NCI-H1694 treated with DMSO at 0.1 percent for 48 hours (cell line): ENCODE measurements at places on chromosomes 12 and 14.
A peak's percentile ranks its signal among the peaks of the same experiment; 100 is the strongest.

GRCh38 chr14:98085751-98086150 lies 1186.2 kb downstream of the BCL11B start:
- no peak for DNase-seq

GRCh38 chr14:104710071-104710735 lies 13.8 kb upstream of the ADSS1 start:
- DNase-seq = no peak

DNA sequence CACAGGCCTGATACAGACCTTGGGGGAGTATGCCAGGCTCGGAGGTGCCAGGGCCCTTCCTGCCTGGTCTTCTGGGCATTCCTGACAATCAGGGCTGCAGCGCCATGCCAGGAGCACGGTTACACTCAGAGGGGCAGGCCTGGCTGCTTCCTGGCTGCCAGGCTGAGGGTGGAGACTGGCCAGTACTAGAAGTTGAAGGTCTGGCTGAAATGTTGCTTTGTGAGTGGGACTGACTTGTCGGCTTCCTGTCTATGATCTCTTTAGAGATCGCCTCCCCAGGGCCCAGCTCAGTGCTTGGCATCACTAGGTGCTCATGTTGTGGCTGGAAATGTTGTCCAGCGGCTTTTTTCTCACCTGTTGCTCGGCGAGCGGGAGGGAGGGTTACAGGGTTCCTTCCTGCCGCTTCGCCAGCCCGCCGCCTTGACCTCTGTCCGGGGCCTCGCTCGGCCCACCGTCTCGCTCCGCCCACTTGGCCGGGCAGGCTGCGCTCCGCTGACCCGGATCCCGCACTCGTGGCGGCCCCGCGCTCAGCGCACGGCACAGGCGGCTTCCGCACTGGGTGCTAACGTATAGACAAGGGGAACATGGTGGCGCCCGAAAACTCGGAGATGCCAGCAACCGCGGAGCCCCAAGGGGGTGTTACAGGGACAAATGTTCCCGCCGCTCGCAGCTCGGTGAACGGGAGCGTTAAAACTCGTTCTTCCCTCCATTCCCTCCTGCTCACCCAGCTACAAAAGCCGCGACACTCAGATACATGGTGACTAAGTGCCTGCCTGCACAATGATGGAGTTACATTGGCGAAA lies 32.6 kb downstream of the PAPLN start:
- no peak for DNase-seq

GRCh38 chr12:25903603-25904245 lies 54.8 kb upstream of the RASSF8 start:
- DNase-seq = no peak

DNA sequence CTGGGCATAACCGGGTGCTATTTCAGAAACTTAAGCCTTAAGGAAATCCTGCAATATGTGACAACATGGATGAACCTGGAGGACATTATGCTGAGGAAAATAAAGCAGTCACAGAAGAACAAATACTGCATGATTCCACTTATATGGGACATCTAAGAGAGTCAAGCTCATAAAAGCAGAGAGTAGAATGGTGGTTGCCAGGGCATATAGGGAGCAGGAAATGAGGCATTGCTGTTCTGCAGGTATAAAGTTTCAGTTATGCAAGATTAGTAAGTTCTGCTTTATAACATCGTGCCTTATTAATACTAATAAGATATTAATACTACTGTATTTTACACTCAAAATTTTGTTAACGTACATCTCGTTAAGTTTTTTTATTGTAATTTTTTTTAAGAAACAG lies 124.2 kb upstream of the ATF1 start:
- DNase-seq = no peak

- DNase-seq = peak; percentile 70
Observed at GRCh38 chr12:102769323-102769916, 147.6 kb downstream of the PAH start.

- DNase-seq = no peak
Observed at GRCh38 chr12:115710104-115710564, 567.4 kb downstream of the MED13L start.

DNA sequence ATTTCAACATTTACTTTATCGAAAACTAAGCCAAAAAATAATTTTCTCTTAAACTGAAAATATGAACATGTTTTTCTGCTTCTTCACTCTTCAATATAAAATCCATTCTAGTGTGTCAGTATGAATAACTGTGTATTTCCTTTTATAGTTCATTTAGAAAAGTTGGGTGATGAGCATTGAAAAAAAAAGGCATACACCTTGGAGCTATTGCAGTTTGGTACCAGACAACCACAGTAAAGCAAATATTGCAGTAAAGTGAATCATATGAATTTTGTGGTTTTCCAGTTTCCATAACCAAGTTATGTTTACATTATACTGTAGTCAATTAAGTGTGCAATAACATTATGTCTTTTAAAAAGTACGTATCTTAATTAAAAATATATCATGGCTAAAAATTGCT lies 195.0 kb upstream of the FOXG1 start:
- no peak for DNase-seq

DNA sequence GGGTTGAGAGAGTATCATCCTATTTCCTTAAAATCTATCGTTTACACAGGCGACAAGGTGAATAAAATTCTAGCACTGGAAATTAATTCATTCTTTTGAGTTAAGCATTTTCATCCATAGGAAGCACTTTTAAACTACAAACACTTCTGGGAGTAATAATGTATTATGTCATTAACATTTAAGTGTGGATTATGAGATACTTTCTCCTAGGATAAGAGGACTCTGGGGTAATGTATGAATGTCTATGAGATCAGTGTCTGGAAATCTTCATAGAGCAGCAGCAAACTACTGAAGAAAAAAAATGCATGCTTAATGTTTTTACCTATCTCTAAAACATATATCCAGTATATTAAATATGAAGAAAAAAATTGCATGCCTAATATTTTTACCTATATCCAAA lies 86.9 kb downstream of the EPS8 start:
- DNase-seq = no peak

GRCh38 chr12:107607464-107608392 lies 77.9 kb upstream of the PWP1 start:
- DNase-seq = peak; percentile 39

DNA sequence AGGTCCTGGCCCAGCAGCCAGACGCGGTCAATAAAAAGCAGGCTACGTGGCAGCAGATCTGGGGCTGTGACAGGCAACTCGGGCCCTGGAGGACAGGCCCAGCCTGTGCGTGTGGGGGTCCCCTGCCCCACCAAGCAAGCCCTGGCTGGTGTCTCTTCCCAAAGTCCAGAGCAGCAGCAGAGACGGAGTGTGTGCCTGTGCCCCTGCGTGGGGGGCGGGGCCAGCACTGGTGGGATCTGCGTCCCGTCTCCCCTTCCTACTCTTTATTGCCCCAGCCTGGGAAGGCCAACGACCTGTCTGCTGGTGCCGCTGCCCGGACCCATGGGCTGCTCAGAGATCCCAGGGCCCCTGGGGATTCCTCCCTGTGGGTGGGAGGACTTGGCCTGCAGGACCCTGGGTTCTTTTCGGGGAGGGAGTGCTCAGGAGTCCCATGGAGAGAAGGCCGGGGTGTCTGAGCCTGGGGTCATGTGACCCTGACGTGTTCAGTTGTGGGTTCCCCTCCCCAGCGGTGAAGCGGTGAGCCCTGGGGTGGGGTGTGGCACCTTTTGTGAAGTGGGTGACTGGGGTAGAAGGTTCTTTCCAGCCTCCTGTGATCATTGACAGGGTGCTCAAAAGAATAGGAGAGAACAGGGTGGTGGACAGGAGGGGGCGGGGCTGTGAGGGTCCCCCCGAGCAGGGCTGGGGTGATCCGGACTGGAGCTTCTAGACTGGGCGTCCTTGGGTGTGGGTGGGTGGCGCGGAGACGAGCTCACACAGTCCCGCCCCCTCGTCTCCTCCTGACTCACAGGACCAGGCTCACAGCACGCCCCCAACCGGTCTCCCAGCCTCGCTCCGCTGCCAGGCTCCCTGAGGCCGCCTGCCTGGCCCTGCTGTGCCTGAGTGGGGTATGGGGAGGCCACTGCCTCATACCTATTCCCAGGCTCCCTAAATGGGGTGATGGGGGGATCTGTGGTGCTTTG lies 22.4 kb downstream of the ASPG start:
- DNase-seq = no peak

GRCh38 chr12:106973545-106973944 lies 13.4 kb downstream of the MTERF2 start:
- DNase-seq = no peak

GRCh38 chr12:113642672-113643071 lies 171.0 kb upstream of the LHX5 start:
- no peak for DNase-seq

GRCh38 chr14:99991331-99991730 lies 73.9 kb upstream of the EVL start:
- no peak for DNase-seq

DNA sequence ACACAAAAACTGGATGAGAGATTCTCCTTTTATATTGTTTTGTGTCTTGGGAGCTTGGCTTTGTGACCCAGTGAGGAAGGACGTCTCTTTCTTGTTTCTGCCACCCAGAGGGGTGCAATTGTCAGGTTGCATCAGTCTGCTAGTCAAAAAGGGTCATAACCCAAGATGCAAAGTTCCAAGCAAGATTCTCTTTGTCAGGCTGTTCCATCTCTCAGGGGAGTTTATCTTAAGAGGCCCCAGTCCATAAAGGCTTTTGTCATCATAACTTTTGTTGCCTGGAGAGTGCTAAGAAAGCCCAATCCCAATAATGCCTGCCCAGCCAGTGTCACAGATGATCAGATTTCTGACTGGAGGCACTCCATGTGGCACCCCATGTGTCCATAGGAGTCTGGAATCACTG lies 444.9 kb downstream of the TRHDE start:
- no peak for DNase-seq

DNA sequence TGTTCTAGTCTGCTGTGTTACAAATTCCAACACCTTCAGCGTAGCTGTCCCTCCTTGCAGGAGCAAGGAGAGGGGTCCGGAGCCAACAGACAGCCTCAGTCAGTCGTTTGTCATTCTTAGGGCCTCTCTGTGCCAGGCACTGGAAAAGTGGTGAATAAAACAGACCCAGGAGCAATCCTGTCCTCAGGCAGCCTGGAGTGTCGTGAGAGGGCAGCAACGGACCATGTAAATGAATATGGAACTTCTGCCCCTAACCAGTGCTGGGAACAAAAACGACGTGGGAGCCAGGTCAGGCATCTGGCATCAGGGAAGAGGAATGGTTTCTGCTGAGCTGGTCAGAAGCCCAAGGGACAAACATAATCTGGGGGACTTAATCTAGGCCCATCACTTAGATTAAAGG lies 64.8 kb upstream of the PSMC1 start:
- no peak for DNase-seq

DNA sequence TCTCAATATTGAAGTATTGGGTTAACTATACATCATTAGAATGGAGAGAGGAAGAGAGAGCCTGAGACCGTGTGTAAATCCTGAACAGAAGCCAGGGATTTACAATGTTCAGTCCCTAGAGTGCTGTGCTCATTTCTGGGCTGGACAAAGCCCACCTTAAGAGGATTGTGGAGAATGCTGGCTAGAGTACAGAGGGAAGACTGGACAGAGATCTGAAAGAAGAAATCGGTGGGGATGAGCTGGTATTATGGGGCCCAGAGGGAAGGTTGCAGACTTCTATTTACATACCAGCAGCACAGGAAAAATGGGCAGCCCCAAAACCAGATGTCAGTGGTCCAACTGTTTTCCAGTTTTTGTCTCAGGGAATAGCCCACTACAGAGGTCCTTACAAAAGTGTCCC lies 42.3 kb downstream of the RTN1 start:
- DNase-seq = no peak

DNA sequence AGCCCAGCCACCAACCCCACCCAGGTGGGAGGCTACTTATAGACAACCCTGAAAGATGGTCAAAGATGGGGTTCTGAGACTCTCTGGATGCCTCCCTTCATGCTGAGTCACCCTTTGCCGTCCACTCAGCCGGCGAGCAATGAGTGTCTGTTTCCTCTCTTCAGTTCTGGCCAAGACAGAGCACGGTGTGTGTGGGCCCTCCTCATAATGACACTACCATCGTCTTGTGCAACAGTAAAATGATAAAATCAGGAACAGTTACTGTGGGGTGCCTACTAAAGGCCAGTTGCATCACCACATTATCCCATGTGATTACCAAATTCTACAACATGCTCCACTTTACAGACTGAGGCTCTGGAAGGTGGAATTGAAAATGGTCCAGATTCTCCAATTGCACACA lies 7.0 kb upstream of the BDKRB1 start:
- no peak for DNase-seq

- no peak for DNase-seq
Observed at GRCh38 chr12:3405821-3406220, 85.2 kb upstream of the PRMT8 start.

GRCh38 chr14:63899953-63900352 lies 47.1 kb downstream of the SYNE2 start:
- DNase-seq = no peak

- DNase-seq = no peak
Observed at GRCh38 chr12:105600911-105601545, 270.5 kb downstream of the C12orf75 start.

DNA sequence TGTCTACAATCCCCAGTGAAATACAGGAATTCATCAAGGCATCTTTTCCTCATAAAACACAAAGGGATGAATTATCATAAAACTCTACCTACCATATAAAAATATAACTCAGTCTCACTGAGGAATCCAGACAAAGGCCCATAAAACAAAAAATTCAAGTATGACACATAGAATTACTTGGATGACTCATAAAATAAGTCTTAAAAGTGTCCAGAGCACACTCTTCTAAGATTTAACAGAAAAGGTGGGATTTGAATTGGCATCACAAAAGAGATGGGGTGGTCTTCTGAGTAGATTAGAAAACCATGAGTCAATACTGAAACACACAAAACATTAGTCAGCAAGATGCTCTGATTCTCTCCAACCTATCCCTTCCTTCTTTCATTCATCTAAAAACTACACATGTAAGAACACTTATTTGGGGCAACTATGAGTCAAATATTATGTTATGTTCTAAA lies 202.7 kb upstream of the GARIN6 start:
- no peak for DNase-seq

- no peak for DNase-seq
Observed at GRCh38 chr12:66066929-66067523, 63.5 kb downstream of the LLPH start.
